ENCODE measurements at places on chromosomes 4 and X.

GRCh38 chr4:14022456-14022855 is 394.9 kb upstream of the BOD1L1 start:
- H3K27ac ChIP-seq: no peak overlapping the region
- H3K36me3 ChIP-seq: no peaks in the 10 kb centered on the region
- DNase-seq: no peak
- no peak overlapping the region for H3K4me3 ChIP-seq

- peaks cover 22% of the 10 kb centered on the region for H3K27me3 ChIP-seq
- no peaks in the 10 kb centered on the region for H3K4me1 ChIP-seq
- H3K4me3 ChIP-seq: no peak overlapping the region
- peaks cover 36% of the 10 kb centered on the region for H3K36me3 ChIP-seq
Observed at GRCh38 chr4:45475548-45475947, 648.3 kb downstream of the GABRG1 start.

DNA sequence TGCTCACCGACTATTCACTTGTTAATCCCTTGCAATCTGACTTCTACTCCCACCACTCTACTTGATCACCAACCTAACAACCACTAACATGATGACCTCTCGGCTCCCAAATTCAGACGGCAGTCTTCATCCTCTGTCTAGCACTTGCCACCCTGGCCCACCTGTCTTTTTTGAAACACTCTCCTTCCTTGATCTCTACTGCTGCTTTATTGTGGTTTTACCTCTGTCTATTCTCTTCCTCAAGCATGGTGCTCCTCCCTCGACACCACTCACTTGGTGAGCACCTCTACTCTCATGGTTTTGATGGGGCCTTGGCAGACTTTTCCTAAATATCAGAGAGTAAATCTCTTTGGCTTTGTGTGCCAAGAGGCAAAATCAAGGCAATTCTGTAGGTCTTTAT is 21.7 kb upstream of the CXCR3 start:
- H3K27ac ChIP-seq: no peak overlapping the region
- H3K36me3 ChIP-seq: no peaks in the 10 kb centered on the region
- no peaks in the 10 kb centered on the region for H3K27me3 ChIP-seq
- H3K4me3 ChIP-seq: no peak overlapping the region

DNA sequence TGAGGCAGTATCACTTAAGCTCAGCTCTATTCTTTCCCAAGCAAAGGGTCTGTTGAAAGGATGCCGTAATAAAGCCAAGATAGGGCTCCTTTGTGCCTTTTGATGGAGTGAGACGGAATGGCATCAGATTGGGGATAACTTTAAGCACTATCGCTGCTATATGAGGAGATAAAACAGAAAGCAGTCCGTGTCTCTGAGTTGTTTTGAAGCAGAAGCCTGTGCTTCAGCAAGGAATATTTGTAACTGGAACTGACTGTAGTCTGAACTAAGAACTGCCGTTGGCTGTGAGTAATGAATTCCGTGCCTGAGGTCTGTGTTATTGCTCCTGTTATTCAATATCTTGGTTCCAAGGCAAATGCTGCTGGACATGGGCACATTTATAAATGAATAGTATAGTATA is 297.4 kb downstream of the ANKRD50 start:
- no peaks in the 10 kb centered on the region for H3K36me3 ChIP-seq
- H3K4me3 ChIP-seq: no peak overlapping the region
- DNase-seq: no peak
- H3K4me1 ChIP-seq: peaks cover 3% of the 10 kb centered on the region
- no peaks in the 10 kb centered on the region for H3K27me3 ChIP-seq
- H3K27ac ChIP-seq: no peak overlapping the region

GRCh38 chr4:83609365-83609764 is 73.5 kb downstream of the GPAT3 start:
- H3K36me3 ChIP-seq: peaks cover 17% of the 10 kb centered on the region
- no peak for DNase-seq
- H3K27me3 ChIP-seq: no peaks in the 10 kb centered on the region
- no peak overlapping the region for H3K4me3 ChIP-seq
- H3K4me1 ChIP-seq: peaks cover 22% of the 10 kb centered on the region

GRCh38 chrX:119617517-119618164 is 11.4 kb upstream of the NKRF start:
- no peaks in the 10 kb centered on the region for H3K36me3 ChIP-seq
- H3K4me1 ChIP-seq: peaks cover 49% of the 10 kb centered on the region
- peak overlapping the region; percentile 10 for H3K4me3 ChIP-seq

All from WTC11 (cell line).